ENCODE measurements at places on chromosomes 6 and 20.

GRCh38 chr6:13071550-13072345 lies 256.6 kb downstream of the TBC1D7 start:
- DNase-seq: peak; percentile 55

GRCh38 chr20:17223553-17223952 lies 3.3 kb upstream of the PCSK2 start:
- DNase-seq: no peak

DNA sequence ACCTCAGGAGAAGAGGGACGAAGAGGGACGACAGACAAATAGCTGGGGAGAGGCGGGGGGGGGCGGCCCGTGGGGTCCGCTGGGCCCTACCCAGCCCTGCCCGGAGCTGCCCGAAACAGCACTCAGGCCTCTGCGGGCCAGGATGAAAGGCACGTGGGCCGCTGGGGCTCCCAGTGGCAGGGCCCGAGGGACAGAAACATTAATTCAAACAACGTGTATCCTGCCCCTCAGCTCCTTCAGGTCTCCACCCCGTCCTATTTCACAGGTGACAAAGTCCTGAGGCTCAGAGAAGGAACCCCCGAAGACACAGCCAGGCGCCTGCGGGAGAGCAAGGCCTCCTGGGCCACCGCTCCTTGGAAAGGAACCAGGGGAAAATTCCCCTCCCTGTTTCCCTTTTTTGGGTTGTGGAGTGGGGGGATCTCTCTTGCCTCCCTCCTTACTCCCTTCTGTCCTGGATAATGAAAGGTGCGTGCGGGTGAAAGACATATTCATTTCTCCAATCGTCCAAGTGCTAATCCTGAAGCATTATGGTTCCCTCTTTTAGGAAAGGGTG lies 93.3 kb downstream of the RNASET2 start:
- no peak for DNase-seq

GRCh38 chr6:132812255-132812732 lies 2.1 kb upstream of the RPS12 start:
- no peak for DNase-seq

DNA sequence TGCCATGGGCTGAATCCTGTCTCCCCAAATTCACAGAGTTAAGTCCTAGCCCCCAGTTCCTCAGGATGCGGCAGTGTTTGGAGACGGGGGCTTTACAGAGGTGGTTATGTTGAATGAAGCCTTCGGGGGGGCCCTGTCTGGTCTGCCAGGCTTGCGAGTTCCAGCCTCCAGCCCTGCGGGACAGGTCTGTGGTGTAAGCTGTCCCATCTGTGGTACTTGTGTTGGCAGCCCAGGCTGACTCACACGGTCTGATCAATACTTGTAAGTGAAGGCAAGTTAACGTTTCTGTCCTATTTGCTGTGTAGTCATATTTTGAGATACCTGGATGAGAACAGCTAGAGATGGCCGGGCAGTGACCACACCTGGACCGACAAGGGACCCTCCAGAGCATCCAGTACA lies 51.8 kb upstream of the GPR31 start:
- DNase-seq: no peak

All from COLO829 (cell line).